ENCODE measurements at places on chromosomes 7 and 10.

- no peak for DNase-seq
Measured at GRCh38 chr7:74282748-74283459, 6.3 kb upstream of the CLIP2 start.

DNA sequence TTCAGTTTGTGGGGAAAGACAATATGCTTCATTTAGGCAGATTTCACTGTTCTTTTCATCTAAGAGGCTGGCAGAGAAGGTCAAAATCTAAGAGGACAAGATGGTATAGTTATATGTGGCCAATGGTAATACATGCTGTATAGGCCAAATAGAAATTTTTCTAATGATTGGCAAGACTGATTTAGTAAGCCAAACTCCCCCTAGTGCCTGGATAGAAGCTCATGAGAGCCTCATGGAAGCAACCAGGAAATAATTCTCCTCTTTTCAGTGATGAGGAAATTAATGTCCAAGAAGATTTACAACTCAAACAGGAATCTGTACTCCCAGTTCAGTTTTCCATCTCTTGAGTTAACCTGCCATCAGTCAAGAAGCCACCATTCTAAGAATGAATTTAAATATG lies 253.6 kb upstream of the PHF14 start:
- no peak for DNase-seq

- no peak for DNase-seq
Measured at GRCh38 chr7:55420530-55420929, 55.4 kb downstream of the LANCL2 start.

DNA sequence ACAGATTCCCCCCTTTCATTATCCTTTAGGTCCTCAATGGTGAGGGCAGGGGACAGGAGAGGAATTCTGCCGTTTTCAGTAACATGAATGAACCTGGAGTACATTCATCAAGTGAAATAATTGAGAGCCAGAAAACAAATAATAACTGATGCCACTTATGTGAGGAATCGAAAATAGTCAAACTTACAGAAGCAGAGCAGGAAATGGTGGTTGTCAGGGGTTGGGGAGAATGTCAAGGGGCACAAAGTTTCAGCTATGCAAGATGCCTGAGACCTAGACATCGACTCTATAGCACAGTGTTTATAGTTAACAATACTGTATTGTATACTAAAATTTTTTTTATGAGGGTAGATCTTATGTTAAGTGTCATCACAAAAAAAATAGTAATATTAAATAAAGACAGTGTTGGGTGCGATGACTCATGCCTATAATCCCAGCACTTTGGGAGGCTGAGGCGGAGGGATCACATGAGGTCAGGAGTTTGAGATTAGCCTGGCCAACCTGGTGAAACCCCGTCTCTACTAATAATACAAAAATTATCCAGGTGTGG lies 1219.8 kb downstream of the GATA3 start:
- no peak for DNase-seq

GRCh38 chr10:30228417-30229036 lies 120.6 kb downstream of the MTPAP start:
- no peak for DNase-seq

All from right hindlimb (tissue), 1 donor.